ENCODE measurements at places on chromosomes 1 and 21.

- no peak for DNase-seq
Measured at GRCh38 chr1:19655718-19656080, 9.0 kb upstream of the HTR6 start.

DNA sequence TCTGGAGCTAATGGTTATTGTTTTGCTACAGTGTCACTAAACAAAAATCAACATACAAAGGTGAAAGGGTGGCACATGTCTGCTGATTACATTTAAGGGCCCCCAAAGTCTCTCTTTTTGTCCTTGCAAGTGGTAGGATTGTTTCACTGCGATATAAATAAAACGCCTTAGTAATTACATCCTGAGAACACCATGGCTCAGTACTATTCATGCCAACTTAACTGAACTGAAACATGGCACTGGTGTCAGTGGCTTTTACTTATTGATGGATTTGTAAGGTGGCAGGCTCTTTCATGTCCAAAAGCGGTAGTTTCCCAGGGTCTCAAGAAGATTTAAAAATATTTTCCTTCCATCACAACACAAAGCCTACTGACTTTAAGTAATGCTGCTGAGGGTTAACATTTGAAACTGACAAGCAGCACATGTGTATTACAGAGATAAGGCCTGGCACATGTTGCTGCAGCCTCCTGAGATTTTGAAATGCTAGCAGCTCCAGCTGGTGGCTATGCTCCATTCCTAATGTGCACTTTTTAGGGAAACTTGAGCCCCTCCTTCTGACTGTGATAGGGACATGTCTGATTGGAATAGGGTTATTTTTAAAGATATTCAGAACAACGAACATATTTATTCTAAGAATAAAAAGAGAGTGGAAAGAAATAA lies 86.8 kb downstream of the ATP1B1 start:
- DNase-seq: no peak

GRCh38 chr1:196181594-196181878 lies 426.7 kb downstream of the KCNT2 start:
- no peak for DNase-seq

DNA sequence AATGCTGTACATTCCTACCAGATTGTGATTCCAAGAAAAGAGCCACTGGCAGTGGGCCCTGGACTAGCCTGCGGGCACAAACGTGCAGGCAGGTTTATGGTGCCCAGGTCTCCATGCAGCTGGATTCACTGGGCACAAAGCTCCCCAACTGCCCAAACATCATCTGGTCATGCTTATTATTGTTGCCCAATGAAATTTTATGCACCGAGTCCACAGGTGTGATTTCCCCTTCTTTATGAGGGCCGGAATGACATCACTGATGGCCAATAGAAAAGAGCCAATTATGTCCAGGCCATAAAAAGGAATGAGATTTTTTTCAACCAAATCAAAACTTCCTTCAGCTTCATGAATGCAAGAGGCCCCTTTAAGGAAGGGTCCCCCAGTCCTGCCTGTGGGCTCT lies 66.2 kb downstream of the ERI3 start:
- DNase-seq: no peak

DNA sequence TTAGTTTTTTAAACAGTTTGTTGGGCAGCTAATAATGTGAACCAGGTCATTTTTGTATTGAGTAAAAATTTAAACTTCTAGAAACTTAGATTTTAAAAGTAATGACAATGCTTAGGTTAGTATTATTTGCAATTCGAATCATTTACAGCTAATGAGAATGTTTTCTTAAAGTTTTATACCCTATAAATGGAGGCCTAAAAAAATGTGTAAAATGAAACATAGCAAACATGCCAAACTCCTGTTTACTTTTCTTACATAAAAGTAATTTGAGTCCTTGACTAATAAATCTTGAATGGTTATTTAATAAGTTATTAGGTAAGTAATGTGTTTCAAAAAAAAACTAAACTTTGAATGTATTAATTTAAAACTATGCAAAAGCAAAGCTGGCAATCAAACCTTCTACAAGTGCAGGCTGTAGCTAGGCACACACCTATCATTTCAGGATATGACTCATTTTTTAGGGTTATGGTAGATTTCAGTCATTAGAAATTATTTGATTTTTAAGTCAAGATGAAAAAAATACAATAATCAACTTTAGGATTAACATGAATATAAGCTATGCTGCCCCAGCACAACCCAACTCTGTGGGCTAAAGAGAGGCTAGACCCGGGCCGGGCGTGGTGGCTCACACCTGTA lies 41.5 kb downstream of the CLSTN1 start:
- DNase-seq: no peak

DNA sequence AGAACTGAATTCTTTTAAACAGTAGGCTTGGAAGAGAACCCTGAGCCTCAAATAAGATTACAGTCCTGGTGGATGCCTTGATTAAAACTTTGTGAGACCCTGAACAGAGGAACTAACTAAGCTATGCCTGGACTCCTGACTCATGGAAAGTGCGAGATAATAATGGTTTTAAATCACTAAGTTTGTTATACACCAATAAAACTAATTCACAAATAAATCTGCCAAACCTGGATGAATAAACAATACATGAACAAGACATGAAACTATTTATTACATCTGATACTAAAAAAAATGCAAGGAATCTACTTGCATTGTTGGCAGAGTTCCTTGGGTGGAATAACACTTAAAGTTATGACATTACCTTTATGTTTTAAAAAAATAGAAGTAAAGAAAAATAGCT lies 118.4 kb downstream of the PIGK start:
- DNase-seq: no peak

Data from GM19239 (cell line).